ENCODE measurements at places on chromosomes 11 and 22. TPM values are rescaled to one million over a fixed set of nuclear protein-coding genes. Genes with fewer than 3 reads are reported as not detected.

Gene OR51L1
- not detected for polyA plus RNA-seq

Gene MS4A14
- polyA plus RNA-seq, result 0.22 TPM

Gene OR8B8
- polyA plus RNA-seq, result not detected

Gene SERPINH1
- 155 TPM for polyA plus RNA-seq

Gene NLRP6
- not detected for polyA plus RNA-seq

Gene NKAPD1
- 48.2 TPM for polyA plus RNA-seq

Gene WNT7B
- polyA plus RNA-seq, result not detected

Gene KCNQ1
- 2.5 TPM for polyA plus RNA-seq

Gene KRTAP5-7
- polyA plus RNA-seq, result not detected

Gene IGSF22
- 0.24 TPM for polyA plus RNA-seq

Gene NRGN
- 5.1 TPM for polyA plus RNA-seq

Gene SLC37A2
- 0.93 TPM for polyA plus RNA-seq

Gene TIMP3
- 565 TPM for polyA plus RNA-seq

Gene POU2F3
- 0.08 TPM for polyA plus RNA-seq

Gene PKNOX2
- polyA plus RNA-seq, result 13.0 TPM

Gene ZFP91
- 19.7 TPM for polyA plus RNA-seq

Gene MIOX
- polyA plus RNA-seq, result not detected

Gene SMC1B
- not detected for polyA plus RNA-seq
